Stimulated activated CD8-positive, alpha-beta memory T cell treated with anti-CD3 and anti-CD28 coated beads, Interleukin-4, amount 100 ng/mL, for 48 hours (primary cell): ENCODE measurements at places on chromosomes 2 and 18.

DNA sequence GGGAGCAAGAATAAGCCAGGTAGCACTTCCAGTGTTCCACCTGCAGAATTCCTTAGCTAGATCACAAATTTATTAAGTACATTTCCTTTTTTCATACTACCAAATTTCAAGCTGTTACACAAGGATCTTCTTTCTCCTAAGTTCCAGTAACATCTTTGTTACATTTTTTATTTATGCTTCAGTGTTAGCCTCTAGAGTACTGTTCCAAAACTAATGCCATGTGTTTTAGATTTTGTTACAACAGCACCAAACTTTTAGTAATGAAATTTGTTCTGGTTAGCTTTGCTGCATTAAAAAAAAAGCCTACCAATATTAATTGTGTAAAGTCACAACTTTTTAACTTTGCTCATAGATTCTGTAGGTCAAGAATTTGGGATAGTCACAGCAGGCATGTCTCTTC lies 161.1 kb downstream of the CAMKMT start:
- DNase-seq, result no peak

- no peak for DNase-seq
Measured at GRCh38 chr2:37459095-37459981, 114.9 kb downstream of the QPCT start.

DNA sequence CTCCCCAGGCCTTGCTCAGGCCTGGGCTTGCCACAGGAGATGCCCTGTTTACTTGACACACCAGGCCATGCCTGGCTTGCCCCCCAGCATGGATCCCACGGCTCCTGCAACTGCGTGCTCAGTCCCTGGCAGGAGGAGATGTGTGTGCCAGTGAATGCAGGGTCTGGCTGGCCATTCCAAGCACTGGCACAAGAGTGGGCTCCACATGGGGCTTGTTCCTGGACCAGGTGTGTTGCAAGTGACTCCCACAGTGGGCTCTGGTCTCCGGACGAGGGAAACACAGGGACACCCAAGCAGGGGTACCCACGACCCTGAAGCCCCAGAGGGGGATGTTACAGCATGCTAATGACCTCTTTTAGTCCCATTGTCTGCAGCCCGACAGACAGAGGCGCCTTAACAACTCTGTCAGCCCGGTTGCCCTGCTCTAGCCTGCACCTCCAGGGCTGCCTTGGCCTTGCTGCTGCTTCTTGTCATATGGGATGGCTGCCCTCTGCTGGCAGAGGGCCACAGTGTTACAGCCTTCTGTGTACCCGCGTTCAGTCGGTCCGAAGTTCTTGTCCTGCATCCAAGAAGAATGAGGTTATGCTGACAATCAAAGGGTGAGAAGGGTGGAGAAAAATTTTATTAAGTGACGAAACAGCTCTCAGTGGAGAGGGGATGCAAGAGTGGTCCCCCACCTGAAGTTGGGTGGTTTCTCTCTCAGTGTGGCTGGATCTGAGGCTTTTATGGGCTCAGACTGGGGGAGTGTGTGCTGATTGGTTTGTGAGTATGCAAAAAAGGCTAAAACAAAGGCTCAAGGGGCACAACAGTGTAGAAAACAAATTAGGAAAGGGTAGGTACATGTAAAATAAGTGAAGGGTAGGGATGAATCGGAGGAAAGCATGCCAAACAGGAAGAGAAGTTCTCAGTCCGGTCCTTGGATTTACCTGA lies 180.4 kb downstream of the MBD5 start:
- peak; percentile 59 for DNase-seq

DNA sequence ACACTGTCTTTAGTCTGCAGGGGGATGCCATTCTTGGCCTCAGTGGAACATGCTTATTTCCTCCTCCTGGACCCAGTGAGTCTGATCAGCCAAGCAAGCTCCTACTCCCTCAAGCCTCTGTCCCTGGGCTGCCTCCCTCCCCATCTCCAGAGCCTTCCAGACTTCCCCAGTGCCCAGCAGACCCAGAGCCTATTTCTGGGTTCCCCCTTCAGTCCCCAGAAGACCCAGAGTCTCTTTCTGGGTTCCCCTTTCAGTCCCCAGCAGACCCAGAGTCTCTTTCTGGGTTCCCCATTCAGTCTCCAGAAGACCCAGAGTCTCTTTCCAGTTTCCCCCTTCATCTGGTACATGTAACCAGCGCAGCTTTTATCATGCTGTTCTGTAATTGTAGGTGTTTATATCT lies 17.0 kb upstream of the PKDCC start:
- DNase-seq, result no peak

DNA sequence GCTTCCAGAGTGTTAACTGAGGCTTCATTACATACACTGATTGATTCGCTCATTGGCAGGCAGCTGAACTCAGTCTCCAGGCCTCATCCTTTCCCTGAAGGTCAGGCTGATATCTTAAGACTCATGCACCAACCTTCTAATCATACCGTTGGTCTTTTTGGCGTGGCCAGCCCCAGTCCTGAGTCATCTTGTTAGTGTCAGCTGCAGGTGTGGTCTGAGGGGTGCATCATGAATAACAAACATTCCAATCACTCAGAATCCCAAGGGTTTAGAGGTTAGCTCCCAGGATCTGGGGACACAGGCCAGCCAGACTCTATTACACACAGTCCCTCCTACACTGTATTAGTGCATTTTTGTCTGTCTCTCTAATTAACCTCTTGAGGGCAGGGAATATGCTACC lies 271.5 kb downstream of the HRH4 start:
- no peak for DNase-seq

DNA sequence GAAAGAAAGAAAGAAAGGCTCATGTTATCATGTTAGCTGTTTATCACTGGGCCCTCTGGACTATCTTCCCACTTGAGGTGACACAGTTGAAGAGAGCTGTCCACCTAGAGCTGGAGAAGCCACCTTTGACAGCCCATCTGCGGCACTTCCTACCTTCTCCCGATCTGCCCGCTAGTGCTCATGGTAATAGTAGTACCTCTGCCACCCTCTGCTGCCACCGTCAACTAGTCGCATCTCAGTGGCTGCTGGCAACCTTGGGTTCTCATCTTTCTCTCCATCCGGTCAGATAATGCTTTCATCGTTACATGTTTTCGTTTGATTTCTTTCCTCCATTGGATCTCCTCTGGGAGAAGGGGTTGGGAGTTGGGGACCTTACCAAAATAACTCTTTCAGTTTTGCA lies 63.2 kb upstream of the COPS8 start:
- no peak for DNase-seq

DNA sequence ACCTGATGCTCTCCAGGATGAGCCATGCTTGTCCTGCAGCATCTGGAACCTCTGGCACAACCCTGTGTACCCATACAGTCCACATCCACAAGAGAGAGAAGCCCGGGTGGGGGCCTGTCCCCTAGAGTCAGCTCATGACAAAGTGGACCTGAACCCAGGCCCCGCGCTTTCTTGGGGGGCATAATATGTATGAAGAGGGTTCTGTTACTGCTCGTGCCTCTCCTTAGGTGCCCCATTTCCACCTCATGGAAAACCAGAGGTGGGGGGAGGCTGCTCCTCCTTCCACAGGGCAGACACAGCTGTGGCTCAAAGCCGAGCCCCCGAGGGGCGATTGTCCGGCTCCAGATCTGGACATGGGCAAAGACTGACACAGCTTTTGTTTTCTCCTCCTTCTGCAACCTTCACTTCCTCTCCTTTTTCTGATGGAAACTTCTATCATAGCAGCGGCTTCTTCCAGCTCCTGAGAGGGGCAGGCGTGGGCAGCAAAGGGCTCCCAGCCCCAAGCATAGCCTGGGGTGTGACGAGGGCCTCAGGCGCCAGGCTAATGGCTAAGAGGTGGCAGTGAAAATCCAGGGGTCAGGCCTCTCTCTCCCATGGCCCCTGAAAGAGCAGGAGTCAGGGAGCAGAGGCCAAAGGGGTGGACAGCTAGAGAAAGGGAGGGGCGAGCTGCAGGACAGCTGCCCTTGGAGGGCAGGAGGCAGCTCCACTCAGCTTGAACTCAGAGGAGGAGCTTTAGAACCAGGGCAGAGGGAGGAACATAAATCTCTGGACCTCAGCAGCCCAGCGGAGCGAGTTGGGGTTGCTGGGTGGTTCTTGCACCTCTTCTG lies 155.5 kb downstream of the ZFP36L2 start:
- no peak for DNase-seq

DNA sequence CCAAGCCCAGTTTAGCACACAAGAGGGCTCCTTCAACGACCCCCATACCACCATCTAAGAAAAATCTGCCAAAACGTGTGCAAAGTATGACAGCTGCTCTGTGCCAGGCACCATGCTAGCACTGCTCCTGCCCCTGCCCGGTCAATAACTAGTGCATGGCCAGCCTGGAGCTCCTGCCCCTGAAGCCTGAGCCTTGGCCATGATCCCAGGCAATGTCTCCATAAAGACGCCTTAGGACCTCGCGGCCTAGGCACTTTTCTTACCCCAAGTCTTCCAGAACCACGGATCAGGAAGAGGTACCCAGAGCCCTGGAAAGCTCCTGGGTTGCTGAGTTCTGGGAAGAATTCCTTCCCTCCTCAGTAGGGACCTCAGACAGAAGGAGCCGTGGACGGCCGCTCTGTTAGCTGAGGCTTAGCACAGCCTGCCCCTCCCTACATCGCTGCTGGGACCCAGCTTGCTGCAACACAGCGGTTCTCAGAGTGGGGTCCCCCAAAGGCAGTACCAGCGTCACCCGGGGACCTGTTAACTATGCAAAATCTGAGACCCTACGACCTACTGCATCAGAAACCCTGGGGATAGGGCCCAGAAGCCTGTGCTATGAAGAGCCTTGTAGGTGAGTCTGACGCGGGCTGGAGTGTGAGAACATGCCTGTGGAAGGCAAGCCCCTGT lies 117.8 kb upstream of the TWIST2 start:
- no peak for DNase-seq

DNA sequence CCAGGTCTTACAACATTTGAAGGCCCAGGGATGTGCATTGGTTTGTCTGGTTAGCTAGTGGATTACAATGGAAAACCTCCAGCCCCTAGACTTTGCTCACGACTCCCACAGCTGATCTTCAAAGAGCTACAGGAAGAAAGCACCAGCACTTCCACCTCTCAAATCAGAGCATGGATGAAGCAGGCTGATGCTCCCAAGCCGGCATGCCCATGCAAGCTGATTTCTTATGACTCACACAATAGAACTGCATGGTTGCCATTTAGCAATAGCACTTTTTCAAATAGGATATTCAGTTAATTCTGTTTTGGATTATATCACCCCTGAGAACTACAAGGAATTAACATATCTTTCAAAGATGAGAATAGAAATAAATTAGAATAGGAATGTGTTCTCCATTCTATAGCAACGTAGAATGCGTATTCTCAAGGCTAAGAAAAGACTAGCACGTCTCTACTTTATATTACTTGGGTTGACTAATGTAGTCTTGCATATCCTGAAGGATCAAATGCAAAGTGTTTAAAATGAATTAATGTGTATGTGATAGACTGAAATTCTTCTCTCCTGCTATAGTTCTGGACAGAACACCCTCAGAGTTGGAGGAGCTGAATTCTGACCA lies 292.4 kb downstream of the TRIB2 start:
- no peak for DNase-seq

DNA sequence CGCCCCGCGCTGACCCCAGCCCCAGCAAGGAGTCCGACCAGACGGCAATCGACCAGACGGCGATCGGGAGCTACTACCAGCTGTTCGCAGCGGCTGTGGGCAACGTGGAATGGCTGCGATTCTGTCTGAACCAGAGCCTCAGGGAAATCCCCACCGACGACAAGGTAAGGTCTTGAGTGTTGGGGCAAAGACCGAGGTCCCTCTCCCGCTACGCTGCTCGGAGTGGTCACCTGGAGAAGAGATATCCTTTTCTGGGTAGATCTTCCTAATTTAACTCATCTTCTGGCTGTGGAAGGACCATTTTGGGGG lies 704 bp downstream of the ANKRD53 start:
- no peak for DNase-seq

DNA sequence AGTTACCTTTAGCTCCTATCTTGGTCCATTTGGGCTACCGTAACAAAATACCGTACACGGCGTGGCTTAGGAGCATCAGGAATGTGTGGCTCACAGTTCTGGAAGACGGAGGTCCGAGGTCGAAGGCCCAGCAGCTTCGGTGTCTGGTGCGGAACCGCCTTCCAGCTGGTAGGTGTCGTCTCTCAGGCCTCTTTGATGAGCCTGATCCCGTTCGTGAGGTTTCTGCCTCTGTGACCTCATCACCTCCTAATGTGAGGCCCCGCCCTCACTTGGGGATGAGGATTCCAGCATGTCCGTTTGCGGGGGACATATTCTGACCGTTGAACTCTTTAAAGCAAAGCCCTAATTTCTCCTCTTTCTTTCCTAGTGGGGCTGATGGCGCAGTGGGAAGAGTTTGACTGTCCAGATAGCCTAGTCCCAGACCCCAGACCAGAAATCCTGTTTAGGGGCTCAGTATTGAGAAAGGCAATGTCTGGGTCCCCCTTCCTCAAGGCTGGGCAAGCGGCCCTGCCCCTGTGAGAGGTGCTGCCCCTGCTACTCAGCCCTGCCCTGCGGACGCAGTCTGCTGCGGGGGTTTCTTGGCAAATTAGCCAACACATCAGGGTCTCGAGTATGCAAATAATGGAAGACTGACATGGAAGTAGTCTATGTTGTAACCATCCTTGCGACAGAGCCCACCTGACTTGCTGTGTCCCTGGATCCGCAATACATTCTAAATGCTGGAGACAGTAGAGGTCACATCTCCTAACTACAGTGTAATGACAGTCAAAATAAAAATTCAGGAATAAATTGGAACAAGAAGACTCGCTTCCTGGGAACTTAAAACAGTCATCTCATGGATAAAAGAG lies 128.0 kb downstream of the ASB1 start:
- no peak for DNase-seq

- peak; percentile 26 for DNase-seq
Measured at GRCh38 chr18:76405681-76406356, 89.2 kb downstream of the ZNF516 start.

DNA sequence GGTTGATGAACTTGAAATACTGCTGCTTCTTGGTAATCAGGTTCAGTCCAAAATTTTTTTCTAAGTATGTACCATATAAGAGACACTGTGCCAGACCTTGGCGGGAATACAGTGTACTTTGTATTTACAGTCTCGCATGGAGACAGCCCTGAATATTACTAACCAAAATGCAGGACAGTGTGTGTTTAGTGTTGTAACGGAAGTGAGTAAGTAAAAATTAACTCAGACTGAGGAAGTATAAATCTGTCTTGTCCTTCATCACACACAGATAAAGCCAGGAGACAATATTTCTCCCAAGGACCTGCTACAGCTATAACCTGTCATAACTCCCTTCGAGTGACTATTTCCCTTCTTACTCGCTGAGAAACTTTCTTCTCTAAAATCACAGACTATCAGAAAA lies 76.9 kb downstream of the ACTR3 start:
- DNase-seq, result no peak

- DNase-seq, result no peak
Measured at GRCh38 chr2:69082430-69082997, 69.5 kb downstream of the ANTXR1 start.

GRCh38 chr18:9240270-9240669 lies 94.3 kb upstream of the TWSG1 start:
- no peak for DNase-seq

DNA sequence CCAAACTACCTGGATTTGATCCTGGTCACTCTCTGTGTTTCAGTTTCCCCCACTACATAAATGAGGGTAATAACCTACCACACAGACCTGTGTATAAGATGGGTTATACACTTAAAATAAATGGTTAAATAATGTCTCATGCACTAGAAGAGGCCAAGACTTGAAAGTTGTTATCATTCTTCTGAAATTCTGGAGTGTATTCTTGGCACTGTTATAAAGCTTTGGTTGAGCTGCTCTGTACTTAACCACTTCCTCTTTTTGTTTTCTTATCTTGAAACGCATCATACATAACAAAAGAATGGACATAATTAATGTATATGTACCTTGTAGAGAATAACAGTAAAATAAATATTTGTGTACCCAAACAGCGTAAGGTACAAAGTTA lies 281.0 kb downstream of the AFF3 start:
- no peak for DNase-seq

GRCh38 chr2:173568054-173568453 lies 213.4 kb downstream of the CDCA7 start:
- DNase-seq, result peak; percentile 27
